ENCODE measurements at places on chromosomes 2 and 18.

DNA sequence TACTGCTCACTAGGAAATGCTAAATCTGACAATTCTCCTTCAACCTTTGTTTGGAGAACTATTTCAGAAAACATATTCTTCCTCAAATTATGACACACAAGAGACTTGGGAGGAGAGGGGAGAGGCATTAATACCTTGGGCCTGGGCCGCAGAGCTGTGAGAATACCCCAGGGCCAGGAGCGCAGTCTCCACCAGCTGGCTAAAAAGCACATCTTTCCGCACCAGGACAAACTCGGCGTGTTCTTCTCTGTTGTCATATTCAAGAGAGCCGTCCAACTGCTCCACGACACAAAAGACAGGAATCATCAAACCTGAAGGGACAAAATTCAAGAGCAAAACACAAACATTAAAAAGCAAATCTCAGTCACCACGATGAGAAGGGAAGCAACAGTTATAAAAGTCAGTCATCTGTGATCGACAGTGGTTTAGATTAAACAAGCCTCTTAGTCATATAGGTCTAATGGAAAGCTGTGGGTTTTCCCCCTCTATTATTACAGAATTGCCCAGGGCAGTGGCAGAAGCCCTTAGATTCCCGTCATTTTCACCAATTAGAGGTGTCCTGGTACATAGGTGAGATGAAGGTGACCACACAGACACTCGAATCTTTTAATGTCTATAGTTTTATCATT is 24.4 kb downstream of the SATB2 start:
- DNase-seq = no peak

GRCh38 chr2:129004940-129005490 is 686.3 kb upstream of the HS6ST1 start:
- no peak for DNase-seq

DNA sequence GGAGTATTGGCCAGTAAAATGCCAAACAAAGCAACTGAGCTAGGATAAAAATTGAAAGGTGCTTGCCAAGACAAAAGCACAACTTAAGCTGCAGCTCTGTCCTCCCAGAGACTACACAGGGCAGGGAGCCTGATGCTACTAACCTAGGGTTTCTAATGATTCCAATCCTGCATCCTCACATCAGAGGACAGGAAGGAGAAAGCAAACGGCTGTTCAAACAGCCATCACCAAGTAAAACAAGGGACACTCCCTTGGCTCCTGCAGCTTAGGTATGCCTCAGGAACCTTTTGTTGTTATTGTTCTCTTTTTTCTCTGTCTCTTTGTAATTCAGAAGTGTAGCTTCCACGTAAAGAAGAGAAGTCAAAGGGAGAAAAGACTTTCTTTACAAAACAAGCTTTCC is 99.5 kb downstream of the TCF4 start:
- no peak for DNase-seq

DNA sequence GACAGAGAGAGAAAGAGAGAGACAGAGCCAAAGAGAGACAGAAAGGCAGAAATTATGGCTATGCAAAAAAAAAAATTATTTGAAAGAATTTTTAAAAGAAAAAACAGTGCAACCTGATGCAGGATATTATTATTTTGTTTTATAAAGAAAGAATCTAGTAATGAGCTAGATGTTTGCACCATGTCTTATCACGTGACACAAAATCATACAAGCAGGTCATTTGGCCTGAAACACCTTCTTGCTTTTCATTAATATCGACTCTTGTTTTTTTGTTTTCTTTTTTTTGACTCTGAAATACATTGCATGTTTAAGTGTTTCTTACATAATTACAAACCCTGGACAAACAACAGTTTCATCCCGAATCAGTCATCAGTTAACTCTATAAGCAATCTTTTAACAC is 606.0 kb downstream of the LRP1B start:
- DNase-seq = no peak

DNA sequence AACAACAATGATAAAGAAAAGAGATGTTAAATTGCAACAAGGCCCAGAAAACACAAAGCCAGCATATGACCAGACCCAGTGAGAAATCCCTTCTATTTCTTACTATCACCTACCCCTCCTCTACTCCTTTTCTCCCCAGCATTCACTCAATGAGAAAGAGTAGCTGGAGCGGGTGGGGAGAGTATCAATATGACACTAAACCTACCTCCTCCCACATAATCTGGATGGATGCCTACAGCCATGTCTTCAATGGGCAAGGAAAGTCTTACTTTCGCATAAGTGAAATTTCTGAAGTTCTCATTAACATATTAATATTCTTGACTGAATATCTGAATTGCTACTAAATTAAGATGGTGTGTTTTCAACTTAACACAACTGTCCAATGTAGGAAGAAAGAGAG is 78.2 kb downstream of the AFF3 start:
- no peak for DNase-seq

GRCh38 chr2:74694281-74694680 is 40.2 kb downstream of the SEMA4F start:
- DNase-seq = no peak

DNA sequence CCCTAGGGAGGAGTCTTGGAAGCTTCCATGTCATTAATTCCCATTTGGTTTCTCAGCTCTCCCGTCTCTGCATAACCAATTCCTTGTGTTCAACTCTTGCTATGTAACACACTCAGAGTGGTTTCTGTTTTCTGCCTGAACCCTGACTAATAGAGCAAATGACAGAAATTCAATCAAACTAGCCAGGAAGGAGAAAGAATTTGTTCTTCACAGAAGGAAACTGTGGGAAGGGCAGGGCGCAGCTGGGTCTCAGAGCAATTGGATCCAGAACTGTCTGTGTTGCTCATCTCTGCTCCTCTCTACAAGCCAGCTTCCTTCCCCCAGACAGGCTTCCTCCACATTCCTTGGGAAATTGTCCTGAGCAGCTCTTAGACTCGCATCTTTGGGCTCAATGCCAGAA is 269.8 kb downstream of the TNS1 start:
- DNase-seq = no peak

DNA sequence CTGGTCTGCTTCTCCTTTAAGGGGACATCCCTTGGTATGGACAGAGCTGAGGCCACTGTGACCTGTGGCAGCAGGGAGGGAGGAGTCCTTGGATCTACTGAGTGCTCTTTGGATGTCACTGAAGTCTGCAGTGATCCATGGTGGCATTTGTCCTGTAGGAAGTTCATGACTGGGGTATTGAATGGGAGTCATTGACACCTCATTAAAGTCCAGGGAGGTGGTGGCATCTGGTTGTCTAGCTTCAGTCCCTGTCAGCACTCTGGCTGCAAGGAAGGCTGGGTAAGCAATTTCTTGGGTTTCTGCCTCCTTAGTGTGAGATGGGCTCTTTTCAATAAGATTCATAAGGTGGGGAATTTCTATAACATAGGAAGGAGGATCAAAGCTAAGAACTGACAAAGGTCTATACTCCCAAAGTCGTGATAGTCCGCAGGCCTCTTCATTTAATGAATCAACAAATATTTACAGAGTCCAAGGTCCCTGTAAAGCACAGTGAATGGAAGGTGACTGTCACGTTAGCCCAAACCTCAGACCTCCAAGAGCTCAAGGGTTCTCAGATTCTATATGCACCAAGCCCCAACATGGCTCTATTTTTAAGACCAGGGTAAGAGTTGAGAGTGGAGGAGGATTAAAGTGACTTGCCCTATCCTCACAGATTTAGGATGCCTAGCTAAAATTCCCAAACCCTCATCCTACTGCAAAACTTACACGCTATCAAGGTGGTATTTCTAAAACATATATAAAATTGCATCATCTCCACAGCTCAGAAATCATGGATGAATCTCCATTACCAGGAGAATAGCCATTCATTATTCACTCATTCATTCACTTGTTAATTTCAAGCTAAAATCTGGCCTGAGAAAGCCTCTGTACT is 40.2 kb downstream of the THNSL2 start:
- no peak for DNase-seq

DNA sequence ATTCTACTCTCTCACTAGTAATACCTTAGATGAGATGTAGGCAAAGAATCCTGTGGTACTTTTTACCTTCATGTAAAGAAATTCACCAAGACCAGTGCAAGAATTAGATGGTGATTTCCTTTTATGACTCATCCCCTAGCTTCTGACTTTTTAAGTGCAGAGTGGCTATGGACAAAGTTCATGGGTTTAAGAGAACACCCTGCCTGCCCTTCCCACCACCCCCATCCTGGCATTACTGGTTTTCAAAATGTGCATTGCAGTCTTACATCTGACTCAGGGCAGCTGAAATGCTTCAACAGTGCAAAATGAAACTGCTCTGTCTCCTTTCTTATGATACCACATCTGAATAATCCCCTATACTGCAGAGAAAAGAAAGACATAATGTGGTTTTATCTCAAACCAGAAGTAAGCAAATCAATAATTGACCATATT is 22.6 kb downstream of the MAIP1 start:
- DNase-seq = no peak

DNA sequence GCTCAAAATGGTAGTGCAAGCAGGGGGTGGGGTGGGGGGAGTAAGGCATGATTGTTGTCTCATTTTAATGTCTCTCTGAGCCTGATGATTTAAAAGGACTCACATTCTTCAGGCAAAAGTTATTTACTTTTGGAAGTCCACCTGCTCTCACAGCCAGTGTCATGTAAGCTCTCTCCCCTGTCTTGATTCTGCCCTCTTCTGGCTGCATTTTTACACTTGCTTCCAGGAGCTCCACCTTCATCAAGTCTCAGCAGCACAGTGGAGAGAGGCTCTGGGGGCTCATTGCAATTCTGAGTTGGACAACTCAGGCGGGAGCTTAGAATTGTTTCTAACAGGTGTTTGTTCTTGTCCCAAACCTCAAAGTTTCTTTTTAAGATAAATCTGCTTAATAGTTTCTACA is 39.2 kb downstream of the GNAL start:
- DNase-seq = no peak

- DNase-seq = no peak
These were observed 56.3 kb downstream of the FOXI3 start for GRCh38 chr2:88396209-88396608.
